COR-L47 (cell line): ENCODE measurements at places on chromosomes 4 and X.

- DNase-seq = no peak
Measured at GRCh38 chrX:44244008-44244407, 99.5 kb downstream of the EFHC2 start.

DNA sequence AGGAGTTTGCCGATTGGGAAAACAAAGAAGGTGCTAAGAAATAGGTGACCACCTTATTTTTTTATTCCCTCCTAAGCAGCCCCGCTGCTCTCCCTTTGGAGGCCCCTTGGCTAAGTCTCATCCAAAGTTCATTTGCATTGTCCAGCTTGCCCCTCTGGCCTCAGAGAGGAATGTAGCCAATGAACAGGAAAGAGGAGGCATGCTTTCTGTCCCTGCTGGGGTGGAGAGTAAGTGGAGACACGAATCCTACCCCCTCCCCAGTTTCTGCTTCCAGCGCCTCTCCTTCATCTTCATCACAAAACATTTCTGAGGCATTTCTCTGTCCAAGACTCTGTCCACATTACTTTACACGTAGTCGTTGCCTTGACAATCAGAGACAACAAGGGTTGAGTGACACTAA, 38.7 kb downstream of the NLGN3 start:
- no peak for DNase-seq

GRCh38 chr4:74016068-74016467, 17.6 kb upstream of the CXCL5 start:
- no peak for DNase-seq

DNA sequence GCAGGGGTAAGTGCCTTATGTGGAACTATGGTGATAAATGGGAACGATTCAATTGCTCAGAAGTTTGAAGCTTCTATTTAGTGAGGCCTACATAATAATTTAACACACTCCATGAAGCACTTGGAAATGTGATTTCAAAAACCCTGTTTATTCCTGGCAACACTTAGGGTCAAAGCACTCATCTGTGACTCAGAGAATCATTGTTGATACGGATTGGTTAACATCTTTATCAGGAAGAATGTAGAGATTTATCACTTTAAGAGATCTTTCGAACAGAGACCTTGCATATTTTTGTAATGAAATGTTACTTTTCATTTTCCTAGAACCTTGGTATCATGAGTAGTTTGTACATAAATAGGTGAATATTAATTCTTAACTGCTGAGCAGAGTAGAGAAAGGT, 269.1 kb upstream of the SLIT2 start:
- DNase-seq = no peak

DNA sequence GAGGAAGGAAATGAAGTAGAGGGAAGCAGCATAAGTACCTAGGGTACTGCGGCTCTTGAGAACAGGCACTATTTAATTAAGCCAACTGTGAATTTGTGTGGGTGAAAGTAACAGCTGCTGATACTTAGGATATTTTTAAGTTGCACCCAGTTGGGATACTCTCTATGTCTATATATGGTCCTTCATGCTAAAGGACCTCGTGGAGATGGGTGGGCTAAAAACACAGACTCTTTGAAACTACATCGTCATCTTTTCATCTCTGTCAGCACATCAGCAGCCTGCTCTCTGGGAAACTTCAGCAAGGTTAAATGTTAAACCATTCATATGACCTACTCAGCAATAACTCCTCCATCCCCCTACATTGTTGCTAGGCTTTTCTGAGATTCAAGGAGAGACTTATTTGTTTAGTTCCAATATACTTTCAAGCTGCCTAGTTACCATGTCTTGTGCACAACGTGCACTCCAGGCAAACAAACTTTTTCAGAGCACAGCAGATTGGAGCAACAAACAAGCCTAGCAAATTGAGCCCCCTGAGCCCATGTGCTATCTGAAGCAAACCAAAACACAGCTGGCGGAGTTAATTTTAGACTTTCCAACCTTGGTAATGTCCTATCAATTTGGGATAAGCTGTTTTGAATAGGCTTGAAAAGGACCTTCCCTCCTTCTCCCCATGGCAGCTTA, 6.2 kb upstream of the MOB1B start:
- DNase-seq = no peak

DNA sequence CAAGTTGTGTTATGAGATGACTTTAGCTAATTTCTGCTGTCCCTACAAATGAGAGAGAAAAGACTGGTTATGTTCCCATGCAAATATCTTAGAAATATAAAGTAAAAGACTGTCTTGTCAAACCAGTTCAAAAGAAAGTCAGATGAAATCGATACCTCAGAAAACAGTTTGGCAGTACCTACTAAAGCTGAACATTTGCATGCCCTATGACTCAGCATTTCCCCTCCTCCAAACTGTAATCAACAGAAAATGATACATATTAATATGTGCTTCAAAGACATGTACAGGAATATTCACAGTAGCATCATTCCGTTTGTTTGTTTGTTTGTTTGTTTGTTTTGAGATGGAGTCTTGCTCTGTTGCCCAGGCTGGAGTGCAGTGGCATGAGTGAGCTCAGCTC, 90.3 kb downstream of the ARX start:
- DNase-seq = no peak

DNA sequence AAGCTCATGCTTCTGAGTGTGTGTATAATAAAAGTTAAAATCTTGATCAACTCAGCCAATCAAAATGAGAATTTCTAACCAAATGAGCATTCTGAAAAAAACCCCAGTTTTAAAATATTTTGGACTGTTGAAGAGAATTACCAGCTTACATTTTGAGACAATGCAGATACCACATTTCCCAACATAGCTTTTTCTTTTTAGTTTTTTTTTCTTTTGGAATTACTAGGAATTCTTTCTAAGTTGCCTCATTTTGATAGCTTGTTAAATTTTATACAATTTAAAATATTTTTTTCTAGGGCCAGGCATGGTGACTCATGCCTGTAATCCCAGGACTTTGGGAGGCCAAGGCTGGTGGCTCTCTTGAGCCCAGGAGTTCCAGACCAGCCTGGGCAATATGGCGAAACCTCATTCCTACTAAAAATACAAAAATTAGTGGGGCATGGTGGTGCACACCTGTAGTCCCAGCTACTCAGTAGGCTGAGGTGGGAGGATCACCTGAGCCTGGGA, 2.2 kb downstream of the RP2 start:
- DNase-seq = no peak

GRCh38 chrX:74249963-74250362, 54.0 kb upstream of the ZCCHC13 start:
- no peak for DNase-seq

DNA sequence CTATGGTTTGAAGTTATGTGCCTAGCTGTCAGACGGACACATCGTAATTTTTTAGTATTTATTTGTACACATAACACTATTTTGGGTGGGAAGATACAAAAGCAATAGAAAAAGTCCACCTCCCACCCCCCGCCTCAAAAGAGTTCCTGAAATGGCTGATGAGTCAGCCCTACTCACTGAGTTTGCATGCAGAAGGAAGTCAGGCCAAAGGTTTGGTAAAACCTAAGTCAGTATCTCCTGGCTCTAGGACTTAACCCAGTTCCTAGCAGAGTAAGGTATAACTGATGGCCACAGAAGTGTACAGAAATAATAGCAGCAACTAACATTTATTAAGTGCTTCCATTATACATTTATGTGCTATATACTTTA, 2.9 kb upstream of the KLHL2 start:
- DNase-seq = no peak

DNA sequence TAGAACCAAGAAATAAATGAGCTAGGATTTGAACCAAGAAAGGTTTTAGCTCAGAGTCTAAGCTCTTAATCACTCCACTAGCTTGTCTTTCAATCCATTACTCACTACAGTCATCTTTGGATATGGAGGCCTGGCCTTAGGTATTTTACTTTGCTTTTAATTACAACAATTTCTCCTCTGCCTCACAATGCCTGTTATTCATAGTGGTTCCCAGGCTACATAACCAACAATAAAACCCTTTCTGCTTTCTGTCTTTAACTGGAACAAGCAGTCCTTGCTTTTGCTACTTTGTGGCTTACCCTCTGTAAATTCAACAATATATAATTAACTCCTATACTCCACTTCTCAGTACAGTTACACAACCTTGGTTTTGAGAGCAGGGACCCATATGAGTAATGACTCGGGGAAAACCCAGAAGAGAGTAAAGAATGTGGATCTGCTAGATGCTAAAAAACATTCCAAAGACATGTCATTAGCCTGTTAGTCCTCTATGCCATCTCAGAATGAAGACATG, 94.7 kb upstream of the NAP1L5 start:
- no peak for DNase-seq

- no peak for DNase-seq
Measured at GRCh38 chrX:151791961-151792360, 57.4 kb downstream of the CNGA2 start.

GRCh38 chr4:137623013-137623412, 90.7 kb upstream of the PCDH18 start:
- DNase-seq = no peak

GRCh38 chr4:98498774-98499173, 159.6 kb downstream of the TSPAN5 start:
- no peak for DNase-seq

DNA sequence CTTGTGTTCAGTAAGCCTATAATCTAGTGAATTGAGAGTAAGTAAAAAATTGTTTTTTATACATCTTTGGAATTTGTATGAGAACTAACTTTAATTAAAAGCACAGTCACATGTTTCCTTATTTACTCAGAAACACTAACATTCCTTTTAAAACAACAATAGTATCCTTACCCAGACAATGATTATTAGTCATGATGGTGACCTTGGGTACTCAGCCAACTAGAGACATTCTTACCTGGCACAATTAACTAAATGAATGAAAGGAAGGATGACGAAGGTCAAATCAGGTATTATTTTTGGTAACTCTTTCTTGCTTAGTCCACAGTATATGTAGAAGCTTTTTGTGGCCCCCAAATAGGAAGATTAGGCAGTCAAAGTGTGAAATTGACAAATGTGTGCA, 901.0 kb downstream of the FAT4 start:
- no peak for DNase-seq

GRCh38 chrX:128901018-128901417, 622.3 kb downstream of the SMARCA1 start:
- DNase-seq = no peak

DNA sequence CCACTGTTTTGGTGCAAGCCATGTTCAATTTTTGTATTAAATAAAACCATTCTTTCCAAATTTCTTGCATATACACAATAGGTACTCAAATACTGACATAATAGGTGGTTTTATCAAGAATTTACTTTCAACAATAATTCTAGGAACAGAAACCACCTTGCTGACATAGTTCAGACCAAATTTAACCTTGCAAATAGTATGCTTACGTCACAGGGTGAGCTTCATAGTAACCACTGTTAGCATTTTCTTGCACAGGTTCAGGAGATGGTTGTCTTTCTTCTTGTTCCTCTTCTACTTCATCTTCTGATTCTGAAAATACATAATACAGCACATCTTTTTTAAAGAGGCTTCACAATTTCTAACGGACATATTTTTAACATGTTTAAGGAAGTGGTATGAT, 17.6 kb downstream of the G3BP2 start:
- DNase-seq = no peak

- DNase-seq = no peak
Measured at GRCh38 chr4:170242471-170242870, 152.7 kb upstream of the AADAT start.

DNA sequence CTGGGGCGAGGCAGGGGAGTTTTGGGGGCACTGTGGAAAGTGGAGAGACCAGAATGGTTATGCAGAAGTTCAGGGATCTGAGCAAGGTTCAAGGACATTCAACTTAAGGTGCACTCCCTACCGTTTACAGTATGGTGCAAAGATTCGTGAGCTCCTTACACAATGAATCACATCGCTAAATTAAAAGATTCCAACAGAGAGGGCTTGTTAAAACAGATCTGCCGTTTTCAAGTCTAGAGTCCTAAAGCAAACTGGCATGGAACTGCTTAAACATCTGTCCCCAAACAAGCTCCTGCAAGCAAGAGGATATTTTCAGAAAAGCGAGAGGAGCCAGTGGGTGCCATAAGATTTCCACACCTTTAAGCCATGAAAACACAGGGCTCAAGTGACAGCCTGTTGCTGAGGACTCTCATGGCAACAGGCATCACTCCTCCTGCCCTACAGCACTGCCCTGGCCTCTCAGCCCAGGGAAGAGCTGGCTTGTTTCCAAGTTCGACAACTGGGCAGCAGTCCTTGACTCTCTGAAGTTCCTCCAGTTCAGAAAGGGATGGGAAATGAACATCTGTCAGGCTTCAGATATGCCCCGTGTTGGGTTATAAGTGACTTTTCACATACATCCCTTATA, 10.0 kb downstream of the FAM184B start:
- no peak for DNase-seq

DNA sequence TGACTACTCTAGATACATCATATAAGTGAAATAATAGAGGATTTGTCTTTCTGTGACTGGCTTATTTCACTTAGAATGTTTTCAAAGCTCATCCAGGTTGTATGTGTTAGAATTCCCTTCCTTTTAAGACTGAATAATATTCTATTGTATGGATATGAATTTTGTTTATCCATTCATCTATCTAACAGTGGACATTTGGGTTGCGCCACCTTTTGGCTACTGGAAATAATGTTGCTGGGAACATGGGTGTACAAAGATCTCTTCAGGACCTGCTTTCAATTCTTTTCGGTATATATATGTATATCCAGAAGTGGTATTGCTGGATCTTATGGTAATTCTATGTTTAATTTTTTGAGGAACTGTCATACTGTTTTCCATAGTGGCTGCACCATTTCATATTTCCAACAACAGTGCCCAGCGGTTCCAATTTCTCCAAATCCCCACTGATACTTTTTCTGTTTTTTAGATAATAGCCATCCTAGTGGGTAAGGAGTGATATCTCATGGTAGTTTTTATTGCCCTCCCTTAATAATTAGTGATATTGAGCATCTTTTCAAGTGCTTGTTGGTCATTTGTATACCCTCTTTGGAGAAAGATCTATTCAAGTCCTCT, 3.4 kb upstream of the SCD5 start:
- no peak for DNase-seq

- no peak for DNase-seq
Measured at GRCh38 chr4:3652586-3652985, 113.6 kb upstream of the ADRA2C start.

- no peak for DNase-seq
Measured at GRCh38 chrX:9130031-9130430, 96.1 kb upstream of the FAM9B start.

GRCh38 chr4:119498527-119498926, 130.1 kb downstream of the PDE5A start:
- DNase-seq = no peak

- DNase-seq = peak; percentile 21
Measured at GRCh38 chr4:76305971-76306881, at the start of gene STBD1. Gene STBD1 (plus strand): TSS chr4:76306733. CDS start chr4:76306770, 37 bp downstream.

GRCh38 chr4:11158971-11159370, 269.7 kb downstream of the HS3ST1 start:
- DNase-seq = no peak

- DNase-seq = no peak
Measured at GRCh38 chr4:79917246-79917645, 155.8 kb downstream of the ANTXR2 start.

DNA sequence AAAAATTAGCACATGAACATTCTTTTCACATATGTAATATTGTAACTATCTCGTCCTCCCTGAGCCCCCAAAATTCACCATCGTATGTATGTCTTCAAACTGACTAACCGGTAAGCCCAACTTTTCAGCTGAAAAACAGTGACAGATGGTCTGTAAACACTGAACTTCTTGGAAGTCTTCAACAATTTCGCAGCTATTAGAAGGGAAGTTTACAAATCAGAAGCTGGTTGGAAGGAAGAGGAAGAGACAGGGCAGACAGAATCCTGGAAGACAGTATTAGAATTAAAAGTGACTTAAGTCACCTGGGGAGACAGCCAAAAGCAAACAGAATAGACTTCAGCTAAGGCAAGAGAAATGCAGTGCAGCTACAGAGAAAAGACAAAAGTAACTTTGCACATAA, 858.4 kb downstream of the ADGRL3 start:
- DNase-seq = no peak
